ENCODE measurements at places on chromosomes 4 and X.

- DNase-seq, result no peak
Measured at GRCh38 chr4:152392079-152392478, 143.8 kb downstream of the FBXW7 start.

GRCh38 chrX:130672214-130672613 lies 230.8 kb downstream of the ENOX2 start:
- DNase-seq, result no peak

DNA sequence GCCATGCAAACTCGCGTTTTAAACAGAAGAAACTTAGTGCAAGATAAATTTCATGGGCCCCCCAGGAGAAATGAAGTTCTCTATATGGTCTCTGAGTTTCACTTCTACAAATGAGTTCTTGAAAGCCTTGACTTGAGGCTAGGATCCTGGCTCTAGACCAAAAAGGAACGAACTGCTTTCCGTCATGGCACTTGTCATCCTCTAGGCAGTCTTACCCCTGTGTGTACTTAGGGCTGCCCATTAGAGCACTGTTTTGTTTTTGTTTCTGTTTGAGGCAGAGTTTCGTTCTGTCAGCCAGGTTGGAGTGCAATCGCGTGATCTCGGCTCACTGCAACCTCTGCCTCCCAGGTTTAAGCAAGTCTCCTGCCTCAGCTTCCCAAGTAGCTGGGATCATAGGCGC lies 29.0 kb downstream of the RNF4 start:
- DNase-seq, result no peak

DNA sequence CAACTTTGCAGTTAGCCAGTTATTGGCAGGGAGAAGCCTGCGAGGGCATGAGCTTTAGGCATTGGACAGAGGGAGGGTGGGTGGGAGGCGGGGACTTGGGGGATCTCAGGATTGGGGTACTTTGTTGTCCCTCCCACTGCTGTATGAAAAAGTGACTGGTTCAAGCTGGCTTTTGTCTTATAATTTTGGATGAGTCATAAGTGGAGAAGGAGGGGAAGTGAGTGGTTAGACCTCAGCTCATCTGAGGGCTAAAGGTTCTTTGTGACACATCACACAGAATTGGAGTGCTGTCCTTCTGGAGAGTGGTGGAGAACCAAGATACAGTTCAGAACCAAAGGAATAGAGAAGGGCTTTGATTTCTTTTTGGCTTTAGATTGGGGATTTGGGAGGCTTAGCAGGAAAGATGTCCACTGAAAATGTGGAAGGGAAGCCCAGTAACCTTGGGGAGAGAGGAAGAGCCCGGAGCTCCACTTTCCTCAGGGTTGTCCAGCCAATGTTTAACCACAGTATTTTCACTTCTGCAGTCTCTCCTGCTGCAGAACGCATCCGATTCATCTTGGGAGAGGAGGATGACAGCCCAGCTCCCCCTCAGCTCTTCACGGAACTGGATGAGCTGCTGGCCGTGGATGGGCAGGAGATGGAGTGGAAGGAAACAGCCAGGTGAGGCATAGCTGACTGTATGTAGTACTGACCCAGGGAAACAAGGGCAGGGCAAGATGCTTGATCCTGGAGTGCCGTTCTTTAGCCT lies at the start of gene SLC4A4:
SLC4A4 (plus strand) TSS at position 175 of the 748 bp plus-strand sequence.
- no peak for DNase-seq

DNA sequence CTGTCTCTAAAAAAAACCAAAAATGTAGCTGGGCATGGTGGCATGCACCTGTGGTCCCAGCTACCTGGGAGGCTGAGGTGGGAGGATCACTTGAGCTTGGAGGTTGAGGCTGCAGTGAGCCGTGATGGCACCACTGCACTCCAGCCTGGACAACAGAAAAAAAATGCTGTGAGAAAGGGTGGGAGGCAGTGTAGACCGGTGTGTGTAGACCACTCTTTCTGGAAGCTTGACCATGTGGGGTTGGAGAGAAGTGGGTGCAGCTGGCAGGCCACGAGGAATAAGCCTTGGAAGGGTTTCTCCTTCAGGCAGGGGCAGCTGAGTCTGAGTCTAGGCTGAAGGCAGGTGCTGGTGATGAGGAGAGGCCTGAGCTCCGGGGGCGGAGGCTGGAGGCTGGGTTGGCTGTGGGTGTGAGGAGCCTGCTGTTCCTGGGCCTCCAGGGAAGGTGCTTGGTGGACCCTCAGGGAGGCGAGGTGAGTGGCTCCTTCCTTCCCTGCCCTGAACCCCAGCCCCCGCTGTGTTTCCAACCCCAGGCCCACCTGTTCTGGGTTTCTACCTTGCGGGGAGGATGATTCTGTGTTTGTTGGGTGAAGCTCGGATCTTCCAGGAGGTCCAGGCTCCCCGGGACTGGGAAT lies 9.3 kb upstream of the TBC1D14 start:
- no peak for DNase-seq

DNA sequence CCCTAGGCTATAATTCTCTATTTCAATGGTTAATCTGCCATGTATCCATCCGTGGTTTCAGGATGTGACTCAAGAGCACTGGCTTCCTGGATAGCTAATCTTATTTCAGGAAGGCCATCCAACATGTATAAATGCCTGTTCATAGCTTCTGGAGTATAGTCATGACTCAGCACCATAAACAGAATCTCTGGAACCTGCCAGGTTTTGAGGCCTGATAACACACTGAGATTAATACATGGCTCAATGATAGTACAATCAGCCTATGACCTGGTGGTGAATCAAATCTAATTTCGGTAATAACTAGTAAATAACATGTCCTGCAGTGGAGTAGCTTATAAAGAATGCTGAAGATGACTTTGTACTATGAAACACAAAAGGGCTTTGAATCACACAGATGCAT lies 5.7 kb upstream of the IL13RA2 start:
- no peak for DNase-seq

DNA sequence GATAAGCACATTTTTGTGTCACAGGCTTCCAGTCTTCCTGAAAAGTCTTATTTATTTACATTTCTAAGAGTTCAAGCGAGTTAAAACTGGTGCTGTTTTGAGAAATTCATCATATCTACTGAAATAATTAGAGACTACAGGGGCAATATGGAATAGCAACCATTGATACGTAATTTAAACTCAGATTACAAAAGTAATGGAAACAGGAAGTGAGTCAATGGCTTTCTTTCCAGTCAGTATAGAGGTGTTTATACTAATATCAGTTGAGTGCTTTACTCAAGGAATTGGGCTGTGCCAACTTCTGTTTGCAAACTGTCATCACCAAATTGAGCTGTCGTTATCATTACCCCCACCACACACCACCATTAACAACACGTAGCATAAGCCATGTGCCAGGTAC lies 222.7 kb downstream of the COL25A1 start:
- DNase-seq, result no peak

- DNase-seq, result no peak
Measured at GRCh38 chr4:169110633-169111032, 100.6 kb upstream of the CBR4 start.

DNA sequence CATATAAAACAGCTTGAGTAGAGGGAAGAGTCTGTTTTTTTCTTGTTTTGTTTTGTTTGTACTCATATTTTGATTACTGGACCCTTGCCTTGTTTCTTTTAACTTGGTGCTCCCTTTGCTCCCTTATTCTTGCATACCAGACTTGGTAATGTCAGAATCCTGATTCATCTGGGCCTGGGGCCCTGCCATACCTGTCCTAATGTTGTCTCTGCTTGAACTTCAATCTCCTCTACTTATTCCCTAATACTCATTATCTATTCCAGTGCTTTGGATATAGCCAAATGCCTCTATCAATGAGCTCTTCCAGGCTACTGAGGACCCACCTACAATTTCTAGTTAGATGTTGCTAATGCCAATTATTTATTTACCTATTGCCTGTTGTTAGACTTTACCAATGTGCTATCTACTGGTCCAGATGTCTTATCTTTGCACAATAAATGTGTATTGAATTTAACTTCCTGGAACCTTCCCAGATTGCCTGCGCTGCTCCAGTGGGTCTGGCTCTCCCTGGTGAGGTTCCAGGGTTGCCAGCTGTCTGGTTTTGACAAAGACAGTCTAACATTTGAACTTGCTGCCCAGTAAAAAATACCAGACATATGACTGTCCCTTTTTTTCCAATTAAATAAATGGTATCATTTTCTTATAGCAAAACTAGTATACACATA lies 64.4 kb upstream of the ACSL4 start:
- DNase-seq, result no peak

DNA sequence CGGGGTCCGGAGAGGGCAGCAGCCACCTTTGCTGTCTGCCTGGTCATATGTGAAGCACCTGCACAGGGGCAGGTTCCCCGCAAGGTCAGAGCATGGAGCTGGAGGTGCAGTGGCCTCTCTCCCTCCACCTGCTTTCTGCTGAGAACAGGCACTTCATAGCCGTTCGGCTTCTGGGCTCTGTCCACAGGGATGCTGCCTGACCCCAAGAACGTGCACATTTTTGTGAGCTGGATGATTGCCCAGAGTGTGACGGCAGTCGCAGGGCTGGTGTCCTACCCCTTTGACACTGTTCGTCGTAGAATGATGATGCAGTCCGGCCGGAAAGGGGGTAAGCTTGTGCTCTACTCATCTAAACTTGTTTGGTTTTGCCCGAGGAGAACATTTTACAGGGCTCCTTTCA lies 2.5 kb downstream of the SLC25A4 start:
- DNase-seq, result no peak

DNA sequence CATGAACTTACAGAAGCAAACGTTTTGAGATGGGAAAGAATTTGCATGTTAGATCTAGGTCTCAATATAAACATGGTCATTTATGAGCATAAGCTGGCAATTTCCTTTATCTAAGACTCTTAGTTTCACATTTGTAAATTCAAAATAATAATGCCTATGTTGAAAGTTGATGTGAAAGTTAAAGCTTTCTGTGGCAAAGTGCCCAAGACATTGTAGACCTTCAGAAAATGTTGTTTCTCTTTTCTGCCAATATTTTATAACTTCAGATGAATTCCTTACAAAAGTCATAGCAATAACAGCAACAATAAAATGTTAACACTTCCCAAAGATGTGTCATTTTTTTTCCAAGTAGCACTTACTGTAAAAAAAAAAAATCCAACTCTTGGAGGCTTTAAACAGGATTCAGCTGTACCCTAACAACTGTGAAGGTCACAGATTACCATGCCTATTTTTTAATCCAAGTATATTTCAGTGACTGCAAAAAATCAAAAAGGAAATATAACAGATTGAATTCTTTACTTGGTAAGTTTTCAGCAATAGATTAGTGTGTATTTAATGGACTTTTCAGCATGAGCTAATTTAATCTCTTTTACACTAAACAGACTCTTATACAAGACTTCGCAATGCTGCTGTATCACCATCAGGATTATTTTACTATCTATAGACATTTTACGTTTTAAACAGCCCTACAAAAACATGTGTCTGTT lies 206.5 kb upstream of the PDE5A start:
- no peak for DNase-seq

DNA sequence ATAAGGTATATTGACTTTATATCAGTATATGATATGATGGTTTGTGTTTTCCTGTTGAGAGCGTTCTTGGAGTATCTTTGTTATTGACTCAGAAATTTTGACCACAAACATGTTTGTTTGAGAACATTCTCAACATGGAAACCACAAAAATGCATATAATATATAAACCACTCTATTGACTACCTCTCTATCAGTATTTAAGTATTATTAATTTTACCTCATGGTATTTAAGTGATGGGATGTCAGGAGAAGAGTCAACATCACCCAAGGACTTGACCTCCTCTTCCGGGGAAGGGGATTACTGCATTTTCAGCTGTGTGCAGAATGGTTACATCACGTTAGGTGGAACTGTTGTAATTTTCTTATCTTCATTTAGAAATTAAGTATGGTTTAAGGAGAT lies 54.3 kb upstream of the PUDP start:
- no peak for DNase-seq

DNA sequence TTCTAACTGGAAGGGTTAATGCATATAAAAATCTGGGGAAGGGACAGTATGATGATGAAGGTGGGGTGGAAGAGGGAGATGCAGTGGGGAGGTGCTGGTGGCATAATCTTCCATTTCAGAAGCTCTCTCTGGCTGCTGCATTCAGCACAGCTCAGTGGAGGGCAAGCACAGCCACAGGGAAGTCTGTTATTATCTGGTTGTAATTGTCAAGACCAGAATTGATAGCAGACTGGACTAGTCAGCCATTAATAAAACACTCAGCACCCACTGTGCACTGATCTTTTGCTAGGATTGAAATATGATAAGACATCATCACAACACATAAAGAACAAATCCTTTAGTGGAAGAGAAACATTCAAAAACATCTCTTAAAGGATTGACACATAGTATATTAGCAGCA lies 414.2 kb upstream of the LCORL start:
- no peak for DNase-seq

DNA sequence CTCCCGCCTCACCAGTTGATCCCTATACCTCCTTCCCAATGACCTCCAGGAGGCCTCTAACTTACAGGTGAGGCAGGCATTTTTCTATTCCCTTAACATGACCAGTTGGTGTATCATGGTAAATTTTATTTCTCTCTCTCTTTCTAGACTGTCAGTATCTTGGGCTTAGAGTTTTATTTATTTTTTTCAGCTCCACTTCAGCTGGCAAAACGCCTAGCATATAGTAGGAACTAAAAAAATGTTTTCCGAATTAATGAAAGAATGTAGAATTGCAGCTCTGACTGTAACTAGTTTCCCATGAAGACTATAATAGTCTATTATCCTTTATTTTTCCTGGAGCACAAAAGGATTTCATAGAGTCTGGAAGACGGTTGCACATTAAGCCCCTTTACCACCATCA lies 84.8 kb downstream of the PDE5A start:
- DNase-seq, result no peak

- no peak for DNase-seq
Measured at GRCh38 chr4:112819729-112820128, 182.8 kb downstream of the LARP7 start.

DNA sequence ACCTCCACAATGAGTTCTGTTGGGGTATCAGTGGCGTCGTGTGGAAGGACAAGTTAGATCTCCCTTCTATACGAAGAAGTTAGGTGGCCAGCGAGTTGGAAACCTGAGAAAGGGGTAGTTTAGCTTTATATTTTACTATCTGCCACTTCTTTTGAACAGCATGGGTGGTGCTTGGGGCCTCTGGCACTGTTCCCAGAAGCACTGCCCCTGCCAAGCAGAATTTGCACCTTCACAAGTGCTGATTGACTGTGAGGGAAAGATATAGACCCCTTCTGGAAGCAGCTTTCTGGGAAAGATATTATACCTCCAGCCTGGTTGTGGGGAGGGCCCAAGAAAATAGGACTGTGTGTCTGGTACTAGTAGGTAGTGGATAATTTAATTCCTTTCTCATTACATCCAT lies 246.9 kb downstream of the FBXO8 start:
- no peak for DNase-seq

DNA sequence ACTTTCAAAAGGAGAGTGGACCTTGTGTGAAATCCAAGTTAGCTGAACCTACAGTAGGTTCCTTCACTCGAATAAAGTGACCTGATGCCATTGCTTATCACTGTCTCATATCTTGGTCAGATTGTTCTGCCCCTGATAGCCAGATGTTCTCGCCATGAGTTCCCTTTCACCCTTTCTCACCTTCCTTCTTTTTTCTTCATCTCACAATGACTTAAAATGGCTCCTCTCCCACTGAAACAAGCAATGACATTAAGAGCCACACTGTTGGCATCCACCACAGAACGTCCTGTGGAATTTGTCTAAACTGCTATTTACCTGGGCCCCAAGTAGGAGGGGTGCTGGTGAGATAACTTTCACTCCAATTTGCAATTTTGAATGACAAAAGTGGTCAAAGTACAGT lies 227.6 kb upstream of the PPP1R2C start:
- no peak for DNase-seq

GRCh38 chrX:17560385-17560784 lies 176.9 kb upstream of the SCML1 start:
- DNase-seq, result no peak

GRCh38 chrX:16870862-16871815 lies 977 bp upstream of the RBBP7 start:
- DNase-seq, result no peak

- DNase-seq, result no peak
Measured at GRCh38 chr4:14562901-14563300, 439.4 kb upstream of the CPEB2 start.
